ENCODE measurements at places on chromosomes 6 and 20.

DNA sequence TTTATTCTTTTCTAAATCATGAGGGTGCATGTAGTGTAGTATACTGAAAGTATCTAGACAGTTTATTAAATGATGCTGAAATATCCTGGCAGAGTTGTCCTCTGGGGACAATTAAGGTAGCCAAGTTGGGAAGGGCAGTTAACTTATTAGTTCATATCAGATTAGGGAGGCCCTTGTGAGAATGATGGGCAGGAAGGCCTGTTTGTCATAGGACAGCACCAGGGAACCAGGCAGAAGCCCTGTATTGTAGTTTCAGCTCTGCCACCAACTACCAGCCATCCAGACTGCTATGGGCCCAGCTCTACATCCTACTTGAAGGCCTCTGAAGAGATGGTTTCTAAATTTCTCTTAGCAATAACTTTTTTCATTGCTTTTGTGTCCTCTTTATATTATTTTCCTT is 4.0 kb downstream of the MYLIP start:
- no peak for DNase-seq

DNA sequence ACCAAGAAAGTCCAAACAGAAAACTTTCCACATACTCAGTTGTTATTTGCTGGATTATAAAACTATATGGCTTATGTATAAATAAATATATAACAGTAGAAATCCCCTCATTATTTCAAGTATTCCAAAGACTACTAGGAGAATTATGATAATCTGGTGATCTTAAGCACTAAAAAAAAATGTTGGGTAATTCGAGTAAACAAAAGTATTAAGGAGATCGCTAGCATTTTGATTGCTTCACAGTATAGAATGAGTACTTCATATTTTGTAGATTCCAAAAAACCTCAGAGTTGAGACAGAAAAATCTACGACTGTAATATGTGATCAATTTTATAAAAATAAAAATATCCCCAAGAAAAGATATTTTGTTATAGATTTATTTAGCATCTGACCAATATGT is 236.4 kb upstream of the TENT5A start:
- no peak for DNase-seq

- no peak for DNase-seq
Measured at GRCh38 chr6:116382587-116382986, 11.8 kb downstream of the DSE start.

- DNase-seq: no peak
Measured at GRCh38 chr6:134211297-134211696, 106.6 kb downstream of the SGK1 start.

GRCh38 chr20:58461899-58462298 is 53.3 kb downstream of the APCDD1L start:
- DNase-seq: no peak

DNA sequence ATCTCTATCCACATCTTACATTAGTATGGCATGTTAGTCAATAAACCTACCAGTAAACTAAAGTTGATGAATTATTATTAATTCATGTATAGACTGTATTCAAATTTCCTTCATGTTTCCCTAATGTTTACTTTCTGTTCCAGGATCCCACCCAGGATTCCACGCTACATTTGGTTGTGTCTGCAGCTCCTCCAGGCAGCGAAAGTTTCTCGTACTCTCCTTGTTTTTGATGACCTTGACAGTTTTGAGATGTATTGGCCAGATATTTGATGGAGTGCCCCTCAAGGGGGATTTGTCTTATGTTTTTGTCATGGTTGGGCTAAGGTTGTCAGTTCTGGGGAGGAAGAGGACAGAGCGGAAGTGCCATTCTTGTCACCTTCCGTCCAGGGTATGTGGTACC is 445.2 kb upstream of the CDH4 start:
- DNase-seq: no peak

DNA sequence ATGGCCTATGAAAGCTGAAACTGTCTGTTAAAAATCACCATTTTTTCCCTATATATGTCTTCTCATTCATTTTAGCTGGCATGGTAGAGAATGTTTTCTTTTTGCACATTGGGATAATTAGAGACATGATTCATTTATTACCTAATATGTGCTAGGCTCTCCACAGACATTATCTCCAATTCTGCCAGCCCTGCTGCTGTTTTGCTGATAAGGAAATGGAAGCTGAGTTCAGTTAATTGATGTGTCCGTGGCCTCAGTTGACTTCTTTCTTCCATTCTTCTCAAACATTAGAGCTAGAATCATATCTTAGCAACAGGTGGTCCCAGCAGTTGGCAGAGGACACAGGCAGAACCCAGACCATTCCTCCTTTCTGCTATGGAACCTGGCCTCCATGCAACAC is 644.1 kb upstream of the CITED2 start:
- DNase-seq: no peak

GRCh38 chr20:52340036-52340634 is 148.6 kb upstream of the ZFP64 start:
- DNase-seq: no peak

DNA sequence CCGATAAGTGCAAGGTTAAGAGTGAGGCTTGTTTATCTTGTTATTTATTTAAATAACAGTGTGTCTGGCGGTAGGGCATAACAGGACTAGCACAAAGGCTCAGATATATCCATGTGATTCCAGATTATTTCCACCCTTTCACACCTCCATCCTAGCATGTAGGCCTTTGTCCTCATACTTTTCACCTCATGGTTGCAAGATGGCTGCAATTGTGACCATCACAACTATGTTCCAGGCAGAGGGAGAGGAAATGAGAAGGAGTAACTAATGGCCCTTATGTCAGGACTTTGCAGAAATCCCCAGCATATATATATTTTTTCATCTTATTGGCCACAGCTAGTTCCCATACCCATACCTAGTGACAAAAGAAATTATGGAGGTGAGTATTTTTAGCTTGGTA is 23.5 kb upstream of the RALY start:
- DNase-seq: no peak

- DNase-seq: peak; percentile 93
Measured at GRCh38 chr6:26532699-26533531, 5.3 kb upstream of the HMGN4 start.

Measured in activated T-cell treated with anti-CD3 and anti-CD28 coated beads, Interleukin-2, amount 50 U/mL, for 72 hours (primary cell).